Occipital lobe (tissue), 3 donors: ENCODE measurements at places on chromosomes 7 and 10. TPM values are rescaled to one million over a fixed set of nuclear protein-coding genes. Genes with fewer than 3 reads are reported as not detected.

DNA sequence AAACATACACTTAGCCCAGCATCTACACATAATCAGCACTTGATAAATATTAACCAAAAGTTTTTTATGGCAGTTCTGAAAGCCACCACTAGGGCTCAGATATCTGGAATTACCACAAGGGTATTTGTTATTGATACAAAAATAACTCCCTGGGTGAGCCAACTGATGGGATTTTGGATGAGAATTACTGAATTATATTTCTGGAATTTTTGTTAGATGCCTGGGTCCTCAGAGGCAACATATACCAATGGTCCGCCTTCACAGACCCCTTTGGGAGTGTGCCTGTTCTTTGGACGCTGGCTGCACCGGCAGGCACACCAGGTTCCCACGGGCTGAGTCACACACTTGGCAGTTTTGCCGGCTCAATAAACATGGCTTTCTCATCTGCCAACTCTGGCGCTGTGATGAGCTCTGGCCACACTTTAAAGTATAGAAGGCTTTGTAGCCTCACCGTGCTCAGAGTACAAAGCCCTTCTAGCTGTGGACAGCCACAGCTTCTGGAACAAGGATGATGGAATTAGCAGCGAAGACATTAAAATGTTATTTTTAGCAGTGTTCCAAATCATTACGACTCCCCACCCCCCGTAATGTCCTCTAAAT, 24.5 kb upstream of the EEPD1 start:
- peak; percentile 80 for DNase-seq

- no peak for DNase-seq
These were observed 316.5 kb upstream of the ADARB2 start for GRCh38 chr10:2053805-2054204.

DNA sequence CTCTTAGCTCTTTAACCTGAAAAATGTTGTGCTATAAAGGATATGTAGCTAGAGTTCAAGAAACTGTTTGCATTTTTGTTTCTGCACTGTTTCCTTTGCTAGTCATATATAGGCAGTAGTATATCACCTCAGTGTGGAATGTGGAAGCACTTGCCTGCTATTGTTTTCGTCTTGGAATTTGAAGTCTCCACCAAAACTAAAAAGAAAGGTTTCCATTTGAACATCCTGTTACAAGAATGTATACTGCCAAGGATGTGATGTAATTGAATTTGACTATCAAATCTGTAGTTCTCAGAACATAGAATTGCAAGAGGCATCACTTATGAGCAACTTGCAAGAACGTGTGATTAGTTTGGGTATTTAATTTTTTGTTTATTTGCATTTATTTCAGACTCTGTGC, 51.1 kb upstream of the MEOX2 start:
- DNase-seq = no peak

Gene TAC1
- total RNA-seq = 3.6 TPM

Gene ZNF488
- total RNA-seq = 1.9 TPM

- DNase-seq = no peak
These were observed 21.8 kb downstream of the MRPS24 start for GRCh38 chr7:43847496-43847895.

Gene ANKRD26
- total RNA-seq = 32.3 TPM

DNA sequence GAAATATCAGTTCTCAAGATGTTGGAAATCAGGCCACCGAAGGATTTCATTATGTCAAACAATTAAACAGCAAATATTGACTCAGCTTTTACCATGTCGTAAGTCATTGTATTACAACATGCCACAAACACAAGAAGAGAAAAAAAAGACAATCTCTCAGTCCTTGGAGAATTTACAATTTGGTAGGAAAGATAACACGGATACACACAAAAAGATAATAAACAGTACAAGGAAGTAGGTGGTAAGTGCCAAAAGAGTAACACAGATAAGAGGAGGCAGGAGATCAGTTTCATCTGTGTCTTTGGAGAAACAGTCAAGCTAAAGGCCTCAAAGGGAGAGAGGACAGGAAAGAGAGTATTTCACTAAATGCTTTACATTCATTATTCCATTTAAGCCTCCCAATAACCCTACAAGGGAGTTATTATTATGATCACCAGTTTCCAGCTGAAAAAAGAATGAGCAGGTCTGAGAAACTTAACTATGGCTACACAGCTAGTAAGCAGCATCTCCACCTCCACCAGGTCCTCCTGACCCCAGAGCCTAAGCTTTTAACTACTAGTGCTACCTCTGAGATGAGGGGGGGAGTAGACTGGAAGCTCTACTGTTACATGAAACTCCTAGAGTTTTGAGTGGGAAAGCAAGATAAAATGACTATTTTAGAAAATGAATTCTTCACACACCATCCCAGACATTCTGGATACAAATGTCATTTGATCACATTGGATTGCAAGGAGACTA, 13.9 kb upstream of the DNAJC1 start:
- no peak for DNase-seq

GRCh38 chr7:43522406-43523156, 60.3 kb upstream of the STK17A start:
- DNase-seq = no peak

- DNase-seq = no peak
These were observed 1.8 kb downstream of the A1CF start for GRCh38 chr10:50883629-50884028.

DNA sequence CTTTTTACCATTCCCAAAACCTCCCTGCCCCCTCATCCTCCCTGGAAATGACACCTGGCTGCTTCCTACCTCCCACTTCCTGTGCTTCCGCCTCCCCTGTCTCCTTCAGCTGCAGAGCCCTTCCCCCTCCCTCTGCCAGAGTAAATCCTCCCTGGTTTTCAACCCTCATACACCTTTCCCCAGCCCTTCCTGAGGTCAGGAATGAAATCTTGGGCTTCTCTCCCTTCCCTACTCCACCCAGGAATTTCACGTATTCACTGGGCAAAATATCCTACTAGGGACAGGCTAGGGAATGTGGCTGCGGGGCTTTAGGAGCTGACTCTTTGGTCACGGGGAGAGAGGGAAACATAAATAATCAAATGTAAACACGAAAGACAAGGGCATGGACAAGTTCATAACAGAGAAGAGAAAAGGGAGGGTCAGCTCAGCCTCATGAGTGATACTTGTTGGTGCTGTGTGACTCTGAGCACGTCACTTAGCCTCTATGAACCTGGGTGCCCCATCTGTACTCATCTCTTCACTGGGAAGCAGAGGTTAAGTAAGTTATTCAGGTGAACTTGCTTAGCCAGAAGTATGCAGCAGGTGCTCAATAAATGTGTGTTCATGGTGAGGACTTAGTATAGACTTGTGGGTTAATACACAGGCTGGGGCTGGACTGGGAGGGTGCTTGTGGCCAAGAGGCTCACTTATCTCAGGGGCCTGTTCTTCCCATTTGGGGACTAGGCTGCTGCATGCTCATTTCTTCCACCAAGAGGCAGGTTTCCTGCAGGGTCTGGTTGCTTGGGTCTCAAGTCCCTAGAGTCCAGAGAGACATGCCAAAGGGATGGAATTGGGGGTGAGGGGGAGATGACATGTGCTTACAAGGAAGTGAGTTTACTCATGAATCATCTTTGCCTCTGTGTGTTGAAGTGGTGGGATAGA, 10.0 kb upstream of the DUSP5 start:
- no peak for DNase-seq

- no peak for DNase-seq
These were observed 521.4 kb downstream of the ANKRD7 start for GRCh38 chr7:118745927-118746326.

DNA sequence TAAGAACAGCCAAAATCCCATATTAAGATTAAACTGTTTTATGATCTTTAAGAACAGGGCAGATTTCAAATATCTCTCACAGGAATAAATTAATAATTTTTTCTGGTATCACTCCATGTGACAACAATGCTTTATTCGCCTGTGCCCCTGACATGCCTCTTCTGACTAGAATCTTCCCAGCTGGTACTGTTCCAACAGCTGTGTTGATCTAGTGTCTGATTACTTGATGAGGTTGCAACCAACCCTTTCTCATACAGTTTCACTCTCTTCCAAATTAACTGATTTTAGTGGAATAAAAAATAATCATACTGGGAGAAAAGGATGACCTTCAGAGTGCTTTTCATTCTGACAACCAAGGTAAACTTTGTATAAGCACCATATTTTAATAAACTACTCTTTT, 151.9 kb downstream of the CHRM2 start:
- DNase-seq = no peak

DNA sequence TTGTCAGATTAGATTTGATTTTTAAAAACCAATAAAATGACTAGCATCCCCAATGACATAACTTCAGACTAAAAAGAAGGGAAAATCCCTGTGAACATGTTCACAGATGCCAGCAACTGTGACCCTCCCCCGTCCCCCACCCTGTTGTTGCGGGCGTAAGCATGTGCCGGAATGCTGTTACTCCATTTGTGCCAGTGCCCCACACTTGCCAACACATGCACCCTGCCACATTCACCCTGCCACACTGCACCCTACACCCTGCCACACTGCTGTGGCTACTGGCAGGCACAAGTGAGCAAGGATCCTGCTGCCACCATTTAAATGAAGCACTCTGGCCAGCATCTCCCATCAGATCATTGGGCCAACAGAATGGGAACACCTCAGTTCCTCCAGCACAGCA, 540.2 kb downstream of the GRID1 start:
- DNase-seq = no peak

Gene CPXM2
- total RNA-seq = 0.16 TPM

Gene SPDYE6
- total RNA-seq = 0.16 TPM

Gene MARVELD1
- total RNA-seq = 3.4 TPM

- no peak for DNase-seq
These were observed 63.3 kb downstream of the ZNF783 start for GRCh38 chr7:149325248-149325647.

Gene WDFY4
- total RNA-seq = 0.94 TPM

Gene ATOH7
- 1.4 TPM for total RNA-seq

DNA sequence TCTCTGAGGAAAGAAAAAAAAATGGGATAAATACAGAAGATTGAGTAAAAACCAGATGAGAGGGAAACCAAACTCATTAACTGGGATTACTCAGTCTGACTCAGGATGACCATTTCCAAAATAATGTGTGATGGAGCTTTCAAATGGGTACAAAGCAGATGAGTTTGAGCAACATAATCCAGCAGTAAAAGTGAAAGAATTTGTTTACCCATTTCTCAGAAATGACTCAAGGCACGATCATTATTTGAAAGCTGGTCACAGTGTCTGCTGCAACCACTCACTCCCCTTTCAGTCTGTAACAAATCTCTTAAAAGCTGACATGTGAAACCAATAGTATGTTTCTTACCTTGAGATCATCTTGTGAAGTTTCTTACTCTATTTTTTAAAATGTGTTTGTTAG, 104.7 kb upstream of the KLF14 start:
- DNase-seq = no peak

DNA sequence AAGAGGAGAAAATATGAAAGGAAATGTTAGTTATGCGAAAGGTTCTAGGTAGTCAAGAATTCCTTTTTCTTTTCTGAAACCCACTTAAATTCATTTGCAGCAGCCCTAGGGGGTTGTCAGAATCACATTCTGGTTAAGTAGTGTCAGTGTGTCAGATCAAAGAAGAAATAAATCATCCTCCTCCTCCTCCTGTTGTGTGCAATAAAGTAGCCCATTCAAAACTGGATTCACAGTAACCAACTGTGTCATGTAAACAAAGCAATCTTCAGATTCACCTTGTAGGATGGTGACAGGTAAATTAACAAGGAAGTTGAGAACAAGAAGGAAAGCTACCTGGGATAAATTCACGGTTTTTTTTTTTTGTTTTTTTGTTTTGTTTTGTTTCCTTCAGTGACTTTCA, 127.5 kb downstream of the NSUN6 start:
- no peak for DNase-seq

- no peak for DNase-seq
These were observed 95.2 kb downstream of the CLEC2L start for GRCh38 chr7:139618482-139619366.

GRCh38 chr7:80467069-80467468, 44.8 kb downstream of the GNAT3 start:
- DNase-seq = no peak

Gene SPDYE5
- not detected for total RNA-seq

DNA sequence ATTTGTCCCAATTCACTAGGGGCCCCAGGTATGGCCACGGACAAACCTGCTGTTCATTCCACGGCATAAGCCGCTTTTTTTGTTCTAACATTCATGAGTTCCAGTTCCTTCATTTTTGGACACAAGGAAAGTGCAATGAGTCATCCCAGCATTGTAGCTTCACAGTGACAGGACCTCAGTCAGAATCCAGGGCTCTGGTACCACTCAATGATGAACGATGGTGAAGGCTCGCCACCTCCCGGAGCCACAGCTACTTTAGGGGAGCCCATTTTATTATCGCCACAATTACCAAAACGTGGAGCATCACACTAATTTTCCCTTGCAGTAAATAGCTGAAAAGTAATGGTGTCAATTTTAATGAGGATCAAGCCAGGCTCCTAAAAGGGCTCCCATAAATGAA, 62.9 kb downstream of the FGFR2 start:
- no peak for DNase-seq

- no peak for DNase-seq
These were observed 193.9 kb downstream of the NXPH1 start for GRCh38 chr7:8627325-8627724.

GRCh38 chr10:79275431-79275851, 71.8 kb upstream of the PPIF start:
- DNase-seq = no peak

Gene CACNB2
- 25.7 TPM for total RNA-seq

Gene CEP55
- total RNA-seq = 1.9 TPM

GRCh38 chr10:8349610-8350249, 295.2 kb downstream of the GATA3 start:
- no peak for DNase-seq

- DNase-seq = no peak
These were observed 49.4 kb downstream of the CXCL12 start for GRCh38 chr10:44335330-44336021.

- no peak for DNase-seq
These were observed 146.4 kb upstream of the LYZL2 start for GRCh38 chr10:30775779-30776591.

Gene ANKRD30A
- not detected for total RNA-seq

GRCh38 chr10:88190540-88191235, 327.3 kb downstream of the PTEN start:
- DNase-seq = no peak

Gene HOXA9
- not detected for total RNA-seq

Gene CDC14C
- total RNA-seq = 0.31 TPM

DNA sequence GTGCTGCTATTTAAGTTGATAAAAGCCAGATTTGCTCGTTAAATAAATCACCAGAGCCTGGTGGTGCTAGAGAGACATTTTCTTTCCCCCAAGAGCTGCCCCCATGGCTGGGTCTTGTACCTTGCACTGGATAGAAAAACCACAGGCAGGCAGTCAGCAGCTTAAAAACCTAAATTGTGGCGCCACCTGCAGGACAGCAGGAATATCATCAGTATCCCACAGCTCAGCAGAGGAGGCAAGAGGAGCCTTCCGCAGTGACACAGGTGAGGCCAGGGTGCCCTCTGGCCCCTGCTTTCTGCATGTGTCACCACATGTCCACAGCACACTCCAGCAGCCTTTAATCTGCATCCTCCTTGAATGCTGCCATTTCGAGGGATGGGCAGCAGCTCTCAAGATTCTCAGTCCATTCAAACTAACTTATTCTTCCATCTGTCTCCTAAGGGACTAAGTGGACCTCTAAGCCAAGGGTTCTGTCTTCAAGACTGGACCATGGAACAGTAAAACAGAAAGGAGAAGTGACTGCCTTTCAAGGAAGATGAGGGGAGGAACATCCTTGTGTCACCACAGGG, 4.5 kb upstream of the PLXNA4 start:
- peak; percentile 67 for DNase-seq

GRCh38 chr10:23448802-23449570, 10.1 kb downstream of the OTUD1 start:
- DNase-seq = no peak
